ENCODE measurements at places on chromosomes 5 and 9.

DNA sequence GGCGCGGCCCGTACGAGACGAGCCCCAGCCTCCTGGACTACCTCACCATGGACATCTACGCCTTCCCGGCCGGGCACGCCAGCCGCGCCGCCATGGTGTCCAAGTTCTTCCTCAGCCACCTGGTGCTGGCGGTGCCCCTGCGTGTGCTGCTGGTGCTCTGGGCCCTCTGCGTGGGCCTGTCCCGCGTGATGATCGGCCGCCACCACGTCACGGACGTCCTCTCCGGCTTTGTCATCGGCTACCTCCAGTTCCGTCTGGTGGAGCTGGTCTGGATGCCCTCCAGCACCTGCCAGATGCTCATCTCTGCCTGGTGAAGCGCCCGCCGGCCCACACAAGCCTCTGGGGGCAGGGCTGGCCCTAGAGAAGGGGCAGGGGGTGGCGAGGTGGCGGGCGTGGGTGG, 18.5 kb downstream of the PLPP7 start:
- DNase-seq = no peak

DNA sequence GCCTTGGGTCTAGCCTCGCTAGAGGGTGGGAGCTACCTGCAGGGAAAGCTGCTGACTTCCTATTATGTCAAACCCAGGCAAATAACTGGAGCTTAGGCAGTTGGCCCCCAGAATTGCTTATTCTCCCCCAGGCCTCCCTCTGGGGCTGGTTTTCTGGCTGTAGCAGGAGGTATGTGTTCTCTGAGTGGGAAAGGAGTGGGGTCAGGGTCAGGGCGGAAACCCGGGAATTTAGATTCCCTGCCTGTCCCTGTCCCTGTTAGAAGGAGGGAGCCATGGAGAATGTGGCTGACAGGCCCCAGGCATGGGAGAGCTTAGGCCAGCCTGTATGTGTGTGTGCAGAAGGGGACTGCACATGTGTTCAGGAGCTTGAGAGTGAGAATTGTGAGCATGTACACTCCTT, 13.6 kb upstream of the CXXC5 start:
- no peak for DNase-seq

DNA sequence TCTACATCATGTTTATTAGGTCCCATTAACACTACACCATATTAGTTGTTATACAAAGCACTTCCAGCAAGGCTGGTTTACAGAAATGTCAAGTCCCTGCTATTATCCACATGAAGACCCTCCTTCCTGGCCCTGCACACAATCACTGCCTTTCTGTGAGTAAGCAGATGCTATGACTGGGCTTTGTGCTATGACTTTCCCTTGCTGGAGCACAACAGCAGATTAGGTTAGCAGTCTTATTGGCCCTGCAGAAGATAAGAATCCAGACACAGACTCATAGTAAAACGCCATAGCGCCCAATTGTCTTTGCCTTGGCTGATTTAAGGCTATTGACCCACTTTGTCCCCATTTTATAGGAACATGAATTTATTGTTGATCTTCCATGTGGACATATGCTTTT, 228.9 kb upstream of the ACTBL2 start:
- DNase-seq = no peak

DNA sequence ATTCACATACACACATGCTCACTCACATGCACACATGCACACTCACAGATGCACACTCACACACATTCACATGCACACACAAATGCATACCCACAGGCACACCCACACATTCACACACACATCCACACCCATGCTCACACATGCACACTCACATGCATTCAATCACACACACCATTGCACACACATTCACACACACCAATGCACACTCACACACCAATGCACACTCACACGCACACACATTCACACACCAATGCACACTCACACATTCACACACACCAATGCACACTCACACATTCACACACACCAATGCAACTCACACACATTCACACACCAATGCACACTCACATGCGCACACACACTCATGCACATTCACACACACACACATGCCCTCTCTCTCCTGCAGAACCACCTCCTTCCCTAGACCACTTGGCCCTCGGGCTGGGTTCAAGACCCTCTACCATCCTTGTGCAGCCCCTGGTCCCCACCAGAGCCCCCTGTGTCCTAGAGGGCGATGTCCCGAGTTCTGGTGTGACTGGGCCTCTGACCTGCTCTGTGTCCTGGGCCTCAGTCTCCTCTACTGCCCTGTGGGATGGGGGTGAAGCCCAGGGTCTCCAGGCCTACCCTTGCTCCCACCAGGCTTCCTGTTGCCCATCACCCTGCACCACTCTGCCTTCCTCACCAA, 139.0 kb downstream of the OLFM1 start:
- no peak for DNase-seq

GRCh38 chr9:82781921-82782392, 281.0 kb downstream of the RASEF start:
- DNase-seq = no peak

DNA sequence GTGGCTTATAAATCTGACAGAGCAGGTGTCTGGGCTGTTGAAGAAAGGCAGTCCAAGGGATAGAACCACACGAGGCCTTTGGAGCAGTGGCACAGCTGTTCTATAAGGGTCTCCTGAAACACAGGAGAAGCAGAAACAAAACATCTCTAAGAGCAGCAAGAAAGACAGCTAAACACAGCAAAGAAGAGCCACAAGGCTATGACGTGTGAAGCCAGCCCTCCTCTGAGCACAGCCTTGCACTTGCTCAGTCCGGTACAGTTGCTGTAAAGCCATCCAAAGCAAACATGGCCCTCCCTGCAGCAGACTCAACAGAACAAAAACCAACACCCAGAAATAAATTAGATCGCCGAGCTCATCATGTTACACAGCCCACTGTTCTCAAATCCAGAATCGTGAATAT, 2.6 kb upstream of the GZMK start:
- DNase-seq = no peak

DNA sequence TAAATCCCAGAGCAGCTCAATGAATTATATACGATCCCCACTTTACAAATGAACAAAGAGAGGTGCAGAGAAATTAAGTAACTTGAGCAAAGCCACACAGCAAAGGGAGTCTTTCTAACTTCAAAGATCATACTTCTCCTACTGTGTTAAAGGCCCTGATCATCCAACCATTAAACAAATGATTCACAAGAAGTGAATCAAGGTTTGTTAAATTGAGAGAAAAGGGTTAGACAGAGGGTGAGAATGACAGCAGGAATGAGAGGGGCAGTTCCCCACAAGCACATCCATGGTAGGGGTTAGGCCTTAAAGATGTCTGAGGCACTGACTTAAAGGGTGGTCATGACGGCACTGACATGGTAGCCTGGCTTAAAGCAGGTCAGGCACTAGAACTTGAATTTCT, 10.7 kb downstream of the IDNK start:
- no peak for DNase-seq

- no peak for DNase-seq
Observed at GRCh38 chr5:120446068-120446492, 18.0 kb upstream of the PRR16 start.

DNA sequence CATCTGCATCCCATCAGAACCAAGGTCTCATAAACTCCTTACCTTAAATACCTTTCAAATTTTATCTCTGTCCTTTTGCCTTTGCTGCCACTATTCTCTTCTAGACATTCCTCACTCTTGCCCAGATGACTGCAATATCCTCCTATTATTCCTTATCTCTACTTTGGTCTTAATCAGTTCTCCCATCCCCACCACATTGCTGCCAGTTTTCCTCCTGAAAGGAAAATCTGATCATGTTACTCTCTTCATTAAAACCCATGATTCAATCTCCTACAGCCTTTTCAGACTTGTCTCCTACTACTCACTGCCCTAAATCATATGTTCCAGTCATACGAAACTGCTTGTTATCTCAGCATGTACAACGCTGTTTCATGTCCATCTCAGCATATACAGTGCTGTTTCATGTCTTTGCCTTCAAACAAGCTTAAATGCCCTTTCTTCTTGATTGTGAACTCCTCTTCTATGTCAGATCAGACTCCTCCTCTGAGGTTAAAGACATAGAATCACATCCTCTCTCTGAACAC, 152.6 kb upstream of the FST start:
- no peak for DNase-seq

DNA sequence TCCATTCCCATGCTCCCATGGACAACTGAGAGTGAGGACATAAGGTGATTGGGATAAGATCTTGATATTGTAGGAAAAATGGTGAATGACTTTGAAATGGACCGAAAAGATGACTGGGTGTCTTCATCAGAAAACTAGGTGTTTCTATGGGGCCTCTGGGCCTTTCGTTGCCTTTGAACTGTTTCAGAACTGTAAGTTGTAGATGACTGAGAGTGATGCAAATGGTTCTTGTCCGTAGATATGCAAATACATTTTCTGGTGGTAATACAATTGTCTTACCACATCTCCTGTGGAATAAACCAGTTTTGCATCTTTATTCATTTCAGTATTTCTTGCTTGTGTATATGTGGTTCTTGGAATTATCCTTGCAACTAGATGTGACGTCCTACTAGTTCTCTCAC, 16.0 kb upstream of the TEX48 start:
- DNase-seq = no peak

- no peak for DNase-seq
Observed at GRCh38 chr5:142277796-142278195, 47.0 kb downstream of the SPRY4 start.

DNA sequence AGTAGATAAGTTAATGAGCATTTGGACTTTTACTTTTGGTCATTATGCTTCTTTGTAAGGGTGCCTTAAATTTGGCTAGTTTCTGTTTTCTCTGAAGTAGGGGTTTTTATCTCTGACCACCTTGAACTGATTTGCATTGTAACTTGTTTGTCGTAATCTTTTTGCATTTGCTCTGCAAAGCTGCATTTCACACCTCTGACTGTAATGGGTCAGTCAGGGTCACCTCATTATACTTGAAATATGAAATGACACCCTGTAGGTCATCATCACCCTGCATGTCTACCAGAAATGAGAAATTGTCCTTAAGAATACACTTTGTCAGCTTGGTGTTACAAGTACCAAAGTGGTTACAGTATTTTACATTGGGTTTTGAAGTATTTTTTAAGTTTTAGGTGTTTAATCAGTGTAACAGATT, 74.0 kb downstream of the KCNN2 start:
- no peak for DNase-seq

DNA sequence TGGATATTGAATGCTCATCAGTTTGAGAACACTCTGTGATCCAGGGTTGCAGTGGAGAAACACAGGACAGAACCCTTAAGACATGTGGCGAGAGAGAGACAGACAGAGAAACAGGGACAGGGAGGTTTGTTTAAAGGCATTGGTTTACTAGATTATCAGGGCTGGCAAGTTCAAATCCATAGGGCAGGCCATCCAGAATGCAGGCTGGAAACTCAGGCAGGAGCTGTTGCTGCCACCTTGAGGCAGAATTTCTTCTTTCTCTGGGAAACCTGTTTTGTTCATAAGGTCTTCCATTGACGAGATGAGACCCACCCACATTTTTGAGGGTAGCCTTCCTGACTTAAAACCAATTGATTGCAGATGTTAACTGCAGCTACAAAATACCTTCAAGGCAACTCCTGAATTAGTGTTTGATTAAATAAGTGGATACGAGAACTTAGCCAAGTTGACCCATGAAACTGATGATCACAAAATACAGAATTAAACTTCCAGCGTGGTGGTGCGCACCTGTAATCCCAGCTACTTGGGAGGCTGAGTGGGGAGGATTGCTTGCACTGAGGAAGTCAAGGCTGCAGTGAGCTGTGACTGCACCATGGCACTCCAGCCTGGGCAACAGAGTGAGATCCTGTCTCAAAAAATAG, 55.9 kb downstream of the NSUN2 start:
- no peak for DNase-seq

GRCh38 chr5:79613549-79613948, 1.3 kb downstream of the TENT2 start:
- DNase-seq = no peak

DNA sequence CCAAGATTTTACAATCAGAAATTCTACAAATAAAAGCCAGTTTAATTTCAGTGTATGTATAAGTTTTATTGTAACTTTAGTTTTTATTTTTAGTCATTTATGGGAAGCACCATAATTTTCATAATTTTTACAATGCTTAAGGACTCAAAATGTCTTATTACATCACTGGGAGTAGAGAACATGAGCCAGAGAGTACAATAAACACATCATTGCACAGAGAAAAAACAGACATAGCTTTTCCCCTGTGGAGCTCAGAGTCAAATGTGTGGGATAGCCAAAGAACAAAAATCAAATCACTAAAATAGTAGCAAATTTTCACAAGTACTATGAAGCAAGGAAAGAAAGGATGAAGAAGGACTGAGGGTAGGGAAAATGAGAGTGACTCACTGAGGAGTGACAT, 5.5 kb upstream of the JAKMIP2 start:
- DNase-seq = no peak

Data from amygdala (tissue), 56 donors.